ENCODE measurements at places on chromosomes 7 and 10.

- DNase-seq, result no peak
Observed at GRCh38 chr7:1673581-1674118, 3.6 kb downstream of the ELFN1 start.

DNA sequence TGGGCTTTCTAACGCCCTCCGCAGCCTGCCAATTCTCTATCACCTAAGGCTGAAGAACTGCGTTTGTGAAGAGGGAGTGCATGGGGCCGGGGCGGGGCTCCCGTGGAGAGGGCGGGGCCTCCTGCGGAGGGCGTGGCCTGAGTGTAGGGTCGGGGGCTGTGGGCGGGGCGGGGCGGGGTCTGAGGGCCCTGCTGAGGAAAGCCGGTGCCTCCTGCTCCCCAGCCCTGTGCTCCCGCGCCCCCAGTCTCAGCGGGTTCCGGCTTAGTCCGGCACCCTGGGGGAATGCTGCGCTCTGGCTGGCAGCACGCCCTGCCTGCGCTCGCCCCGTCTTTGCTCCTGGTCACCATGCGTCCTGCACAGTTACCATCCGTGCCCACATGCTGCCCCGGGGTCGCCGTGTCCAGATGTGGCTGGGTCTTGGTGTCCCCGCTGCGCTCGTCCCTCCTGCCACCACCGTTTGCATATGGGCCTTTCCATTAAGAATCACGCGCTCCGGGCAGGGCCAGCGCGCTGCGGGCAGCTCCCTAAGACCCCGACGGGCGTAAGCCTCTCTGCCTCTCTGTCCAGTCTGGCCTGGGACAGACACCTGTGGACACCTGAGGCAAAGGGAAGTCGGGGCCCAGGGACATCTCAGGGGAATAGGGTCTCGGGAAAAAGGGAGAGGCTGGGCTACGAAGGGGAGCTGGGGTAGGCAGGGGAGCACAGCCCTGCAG lies 144.0 kb upstream of the RET start:
- no peak for DNase-seq

- DNase-seq, result no peak
Observed at GRCh38 chr10:125377368-125377767, 217.0 kb upstream of the CTBP2 start.

DNA sequence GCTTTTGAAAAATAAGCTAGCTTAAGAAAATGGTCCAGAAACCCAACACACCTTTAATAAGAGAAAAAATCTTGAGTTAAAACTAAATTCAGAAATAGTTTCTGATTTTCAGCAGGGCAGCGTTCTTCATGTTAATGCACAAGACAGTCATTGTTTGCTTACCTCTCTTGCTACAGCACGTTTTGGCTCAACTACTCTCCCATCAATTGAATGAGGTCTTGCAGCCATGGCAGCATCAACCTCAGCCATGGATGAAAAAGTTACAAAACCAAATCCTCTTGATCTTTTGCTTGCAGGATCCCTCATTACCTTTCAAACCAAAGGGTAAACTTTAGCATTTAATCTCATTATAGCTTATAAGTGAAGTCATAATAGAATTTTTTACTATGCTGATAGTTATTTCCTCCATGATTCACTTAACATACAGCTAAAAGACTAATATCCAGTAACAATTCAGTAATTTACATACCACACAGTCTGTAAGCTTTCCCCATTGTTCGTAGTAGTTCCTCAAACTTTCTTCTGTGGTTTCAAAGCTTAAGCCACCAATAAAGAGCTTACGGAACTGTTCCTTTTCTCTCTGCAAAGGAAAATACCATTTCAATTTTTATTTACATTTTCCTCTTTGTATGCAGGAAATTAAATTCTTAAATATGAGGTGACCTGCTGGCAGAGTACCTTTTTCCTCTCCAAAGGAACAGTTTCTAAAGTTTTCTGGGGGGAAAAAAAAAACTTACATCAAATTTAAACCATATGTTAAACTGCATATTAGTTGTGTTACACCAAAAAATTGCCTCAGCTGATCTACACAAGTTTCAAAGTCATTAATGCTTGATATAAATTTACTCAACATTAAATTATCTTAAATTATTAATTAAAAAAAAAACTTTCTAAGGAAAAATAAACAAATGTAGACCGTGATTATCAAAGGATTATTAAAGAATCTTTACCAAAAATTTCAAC lies 3.1 kb downstream of the HNRNPA2B1 start:
- DNase-seq, result no peak

DNA sequence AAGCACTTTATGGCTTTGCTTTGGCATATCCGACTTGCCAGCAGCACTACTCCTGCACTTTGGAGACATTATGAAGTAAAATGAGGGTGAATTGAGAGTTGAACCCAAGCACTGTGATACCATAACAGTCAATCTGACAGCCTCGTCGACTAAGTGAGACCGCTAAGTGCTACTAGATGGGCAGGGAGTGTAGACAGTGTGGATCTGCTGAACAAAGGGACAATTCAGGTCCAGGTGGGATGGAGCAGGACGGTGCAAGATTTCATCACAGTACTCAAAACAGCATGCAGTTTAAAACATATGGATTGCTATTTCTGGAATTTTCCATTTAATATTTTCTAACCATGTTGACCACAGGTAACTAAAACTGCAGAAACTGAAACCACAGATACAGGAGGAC lies 20.8 kb upstream of the PRTFDC1 start:
- no peak for DNase-seq

DNA sequence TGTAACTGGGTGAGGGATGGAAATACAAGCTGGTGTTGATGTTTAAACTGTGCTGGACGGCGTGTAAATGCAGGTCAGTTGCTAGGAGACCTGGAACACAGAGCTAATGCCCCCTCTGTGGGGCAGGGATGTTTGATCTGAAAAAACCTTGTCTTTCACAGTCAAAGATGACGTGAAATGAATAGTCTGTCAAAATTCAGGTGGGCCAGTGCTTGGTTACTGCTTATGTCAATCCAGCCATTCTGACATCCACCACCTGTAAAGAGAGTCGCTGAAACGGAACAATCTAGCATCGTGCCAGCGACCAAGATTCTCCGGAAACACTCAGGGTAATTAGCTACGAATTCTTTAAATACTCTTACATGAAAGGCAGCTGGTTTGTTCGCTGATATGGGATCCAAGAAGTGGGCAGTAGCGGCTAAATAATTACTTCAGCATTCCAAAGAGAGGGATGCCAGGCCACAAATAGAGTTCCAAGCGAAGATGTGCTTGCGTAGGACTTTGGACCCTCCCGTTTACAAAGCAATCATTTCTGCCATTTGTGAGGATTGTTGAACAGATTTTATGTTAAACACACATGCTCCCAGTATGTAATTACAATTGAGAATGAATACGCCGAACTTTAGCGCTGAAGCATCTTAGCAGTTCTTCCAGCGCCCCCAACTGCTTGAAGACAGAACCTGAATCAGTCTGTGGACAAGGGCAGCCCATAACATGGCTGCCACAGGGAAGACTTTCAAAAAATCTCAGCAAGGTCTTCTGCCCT lies 7.3 kb upstream of the ASB4 start:
- no peak for DNase-seq

DNA sequence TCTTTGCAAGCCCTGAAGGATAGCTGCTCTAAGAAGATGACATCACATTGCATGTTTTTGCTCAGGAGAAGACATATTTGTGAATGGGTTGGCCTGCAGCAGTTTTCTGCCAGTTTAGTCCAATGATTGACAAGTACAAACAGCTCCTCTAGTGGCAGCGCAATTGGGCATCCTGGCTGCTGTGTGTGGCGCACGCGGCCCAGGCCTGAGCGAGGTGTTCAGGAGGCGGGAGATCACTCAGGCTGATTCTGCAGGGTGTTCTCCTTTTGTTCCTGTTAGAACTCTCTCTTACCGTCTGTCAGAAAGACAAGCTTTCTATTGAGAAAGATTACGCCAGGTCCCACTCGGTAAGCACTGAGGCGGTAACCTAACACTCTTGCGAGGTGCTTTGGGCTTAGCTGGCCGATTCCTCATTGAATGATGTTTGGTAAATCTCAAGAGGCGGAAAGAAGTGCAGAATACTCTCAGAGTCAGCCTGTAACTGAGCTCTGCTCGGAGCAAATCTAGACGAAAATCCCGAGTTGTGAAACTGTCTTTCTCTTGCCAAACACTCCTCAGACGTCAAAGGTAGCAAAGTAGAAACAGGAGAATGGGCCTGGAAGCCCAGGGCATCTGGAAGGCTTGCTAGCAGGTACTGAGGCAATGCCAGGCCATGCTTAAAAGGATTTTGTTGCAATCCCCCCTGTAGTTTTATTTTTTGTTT lies 219.2 kb upstream of the BMPER start:
- DNase-seq, result no peak

DNA sequence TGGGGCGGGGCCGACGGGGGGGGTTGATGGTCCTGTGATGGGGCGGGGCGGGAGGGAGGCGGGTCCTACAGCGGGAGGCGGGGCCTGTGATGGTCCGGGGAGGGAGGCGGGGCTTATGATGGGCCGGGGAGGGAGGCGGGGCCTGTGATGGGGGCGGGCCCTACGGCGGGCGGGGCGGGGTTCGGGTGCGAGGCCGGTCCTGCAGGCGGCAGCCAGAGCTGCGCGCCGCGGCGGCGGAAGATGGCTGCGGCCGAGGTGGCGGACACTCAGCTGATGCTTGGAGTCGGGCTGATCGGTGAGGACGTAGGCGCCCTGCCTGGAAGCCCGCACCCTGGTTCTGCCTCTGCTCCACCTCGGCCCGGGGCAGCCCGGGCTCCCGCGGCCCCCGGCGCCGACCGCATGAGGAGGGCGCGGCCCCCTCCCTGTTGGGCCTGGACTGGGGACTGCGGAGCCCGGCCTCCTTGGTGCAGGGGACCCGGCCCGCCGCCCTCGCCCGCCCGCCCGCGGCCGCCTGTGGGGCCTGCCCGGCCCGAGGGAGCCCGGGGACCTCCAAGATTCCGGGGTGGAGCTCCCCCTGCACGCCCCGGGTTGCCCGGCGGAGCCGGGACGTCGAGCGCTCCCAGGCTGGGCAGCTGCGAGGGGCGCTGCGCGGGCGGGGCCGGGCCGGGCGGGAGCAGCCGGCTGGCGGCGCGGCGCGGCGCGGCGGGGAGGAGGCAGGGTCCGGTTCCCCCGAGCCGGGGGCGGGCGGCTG lies at the start of gene DENND10:
Gene DENND10 (plus strand): TSS at position 211 of the 751 bp plus-strand sequence. CDS start 30 bp downstream, at position 241.
- DNase-seq, result peak; percentile 52

GRCh38 chr7:88018501-88018900 lies 84.5 kb downstream of the ADAM22 start:
- DNase-seq, result no peak

DNA sequence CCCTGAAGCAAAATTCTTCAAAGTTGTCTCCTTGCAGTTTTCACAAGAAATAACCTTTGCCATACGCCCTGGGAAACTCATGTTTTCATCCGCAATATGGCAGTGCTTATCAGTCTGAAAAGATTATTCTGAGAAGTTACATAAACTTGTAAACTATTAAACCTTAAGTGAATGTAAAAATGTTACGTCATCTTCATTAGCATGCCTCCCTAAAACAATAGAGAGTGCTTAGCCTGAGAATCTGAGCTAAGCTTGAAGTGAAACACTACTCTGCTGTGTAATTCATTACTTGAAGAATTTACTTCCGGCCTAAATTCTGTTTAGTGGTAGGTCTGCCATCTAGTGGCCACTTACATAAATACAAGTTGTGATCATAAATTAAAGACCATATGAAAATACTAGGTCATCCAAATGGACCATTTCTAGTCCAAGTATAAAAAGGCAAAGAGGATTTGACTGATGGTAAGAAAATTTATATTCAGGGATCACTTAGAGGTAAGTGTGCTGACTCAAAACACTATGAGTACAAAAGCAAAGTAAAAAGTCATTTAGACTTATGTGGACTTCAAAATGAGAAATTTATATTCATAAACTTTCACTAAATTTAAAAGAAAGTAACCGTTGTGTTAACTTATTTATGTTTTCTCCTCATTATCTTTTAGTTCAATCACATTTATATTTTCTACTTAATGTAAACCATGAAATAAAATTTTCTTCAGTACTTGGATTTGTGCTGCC lies 745.1 kb upstream of the LRRTM3 start:
- DNase-seq, result no peak

DNA sequence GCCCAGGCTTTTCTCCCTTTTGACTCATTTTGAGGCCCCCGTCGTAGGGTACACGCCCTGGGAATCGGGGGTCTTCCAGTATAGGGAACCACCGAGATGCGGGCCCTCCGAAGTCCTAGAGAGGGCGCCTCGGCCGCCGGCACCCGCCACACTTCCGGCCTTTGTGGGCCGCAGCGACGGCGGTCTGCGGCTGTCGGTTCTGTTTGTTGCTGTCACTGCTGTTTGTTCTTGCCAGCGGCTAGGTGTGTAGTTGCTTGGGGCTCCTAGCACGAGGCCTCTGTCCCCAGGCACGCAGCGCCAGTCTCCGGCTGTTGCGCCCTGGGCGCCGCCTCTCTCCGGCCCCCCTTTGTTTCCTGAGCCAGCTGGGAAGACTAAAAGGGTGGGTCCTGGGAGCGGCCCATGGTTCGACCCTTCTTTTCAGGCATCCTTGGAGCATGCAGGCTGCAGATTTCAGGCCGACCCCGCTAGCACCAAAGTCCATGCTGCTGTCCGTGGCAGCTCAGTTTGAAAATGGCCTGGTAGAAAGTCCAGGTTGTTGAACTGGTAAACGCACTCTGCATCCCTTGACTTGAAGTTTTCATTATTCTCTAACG lies 17.8 kb upstream of the ZKSCAN1 start:
- DNase-seq, result no peak

DNA sequence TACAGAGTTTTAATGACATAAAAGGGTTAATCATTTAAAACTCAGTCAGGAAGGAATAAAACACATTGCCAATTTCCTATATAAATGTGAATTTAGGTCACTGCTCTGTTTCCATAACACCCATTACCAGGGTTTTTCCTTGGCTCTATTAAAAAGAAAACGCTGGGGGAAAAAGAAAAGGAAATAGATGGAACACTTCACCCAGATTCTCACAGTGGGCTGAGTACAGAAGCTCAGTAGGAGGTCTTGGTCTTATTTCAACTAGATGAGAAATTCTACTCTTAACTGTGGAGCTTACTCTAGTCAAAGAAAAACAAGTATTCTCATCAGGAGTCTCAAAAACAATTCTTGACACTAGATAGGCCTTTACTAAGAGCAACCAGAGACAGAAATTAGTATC lies 36.5 kb downstream of the GLUD1 start:
- DNase-seq, result no peak

DNA sequence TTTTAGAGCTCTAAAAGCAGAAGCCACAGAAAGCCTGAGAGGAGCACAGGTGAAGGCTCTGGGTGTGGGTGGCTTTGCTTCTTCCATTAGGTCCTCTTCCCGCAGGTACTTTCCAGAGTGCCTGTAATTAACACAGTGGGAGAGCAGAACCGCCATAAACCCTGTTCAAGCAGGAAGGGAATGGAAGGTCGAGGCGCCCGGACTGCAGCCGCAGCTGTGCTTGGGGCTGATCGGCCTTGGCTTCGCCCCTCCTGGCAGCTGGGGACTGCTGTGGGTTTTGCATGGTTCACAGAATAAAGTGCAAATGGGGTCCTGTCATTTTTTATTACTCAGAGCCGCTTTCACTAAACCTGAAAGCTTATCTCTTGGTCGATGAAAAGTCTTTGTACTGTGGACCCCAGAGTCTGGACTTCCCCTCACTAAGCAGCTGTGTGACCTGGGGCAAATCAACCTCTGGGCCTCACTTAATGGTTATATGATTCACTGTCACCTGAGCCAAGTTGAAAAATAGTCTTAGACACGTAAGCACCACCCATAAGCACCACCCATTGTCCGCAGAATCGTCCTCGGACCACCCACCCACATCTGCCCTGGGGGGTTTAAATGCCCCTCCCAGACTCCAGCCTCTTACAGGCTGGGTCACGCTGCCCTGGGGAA lies 100.9 kb downstream of the XRCC2 start:
- no peak for DNase-seq
